ENCODE measurements at places on chromosomes 3 and 15. TPM values are rescaled to one million over a fixed set of nuclear protein-coding genes. Genes with fewer than 3 reads are reported as not detected.

NTRK3 gene
- not detected for total RNA-seq

CFAP161 gene
- total RNA-seq = 0.18 TPM

THAP10 gene
- 0.34 TPM for total RNA-seq

RAB6B gene
- total RNA-seq = not detected

OCA2 gene
- total RNA-seq = not detected

Measured in activated B cell treated with CpG ODN at 0.5 μM for 24 hours (primary cell).